ENCODE measurements at places on chromosomes 3 and 15.

DNA sequence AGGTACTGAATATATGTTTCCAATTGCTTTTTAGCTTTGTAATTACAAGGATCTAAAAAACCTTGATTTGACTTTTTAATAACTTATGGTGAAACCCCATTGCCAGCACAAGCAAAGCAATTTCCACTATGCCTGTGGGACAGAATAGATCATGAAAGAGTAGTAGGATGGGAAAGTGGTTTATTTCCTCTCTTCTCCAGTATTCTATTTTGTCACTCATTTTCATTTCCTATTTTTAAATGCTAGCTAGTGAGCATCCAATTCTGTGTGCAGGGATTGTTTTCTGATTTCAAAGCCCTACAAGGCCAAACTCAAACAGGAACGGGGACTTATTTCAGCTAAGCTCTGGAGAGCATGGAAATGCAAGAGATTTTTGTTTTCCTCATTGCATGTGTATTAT, 132.0 kb upstream of the TGFBR2 start:
- no peak for DNase-seq

GRCh38 chr3:48215019-48215418, 8.3 kb upstream of the CAMP start:
- DNase-seq: no peak

DNA sequence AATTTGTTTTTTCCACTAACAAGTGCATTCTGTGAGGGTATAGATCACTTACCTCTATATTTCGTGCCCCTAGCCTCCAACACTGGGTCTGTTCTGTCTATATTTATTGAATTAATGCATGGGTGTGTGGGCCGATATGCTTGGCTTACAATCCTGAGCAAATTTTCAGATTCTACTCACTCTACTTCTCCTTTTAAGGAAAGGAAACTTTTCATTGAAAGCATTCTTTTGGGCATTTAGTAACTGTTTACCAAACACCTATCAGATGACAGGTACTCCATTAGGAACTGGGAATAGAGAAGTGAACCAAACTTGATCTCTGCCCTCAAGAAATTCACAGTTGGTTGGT, 60.5 kb downstream of the TLE3 start:
- DNase-seq: no peak

DNA sequence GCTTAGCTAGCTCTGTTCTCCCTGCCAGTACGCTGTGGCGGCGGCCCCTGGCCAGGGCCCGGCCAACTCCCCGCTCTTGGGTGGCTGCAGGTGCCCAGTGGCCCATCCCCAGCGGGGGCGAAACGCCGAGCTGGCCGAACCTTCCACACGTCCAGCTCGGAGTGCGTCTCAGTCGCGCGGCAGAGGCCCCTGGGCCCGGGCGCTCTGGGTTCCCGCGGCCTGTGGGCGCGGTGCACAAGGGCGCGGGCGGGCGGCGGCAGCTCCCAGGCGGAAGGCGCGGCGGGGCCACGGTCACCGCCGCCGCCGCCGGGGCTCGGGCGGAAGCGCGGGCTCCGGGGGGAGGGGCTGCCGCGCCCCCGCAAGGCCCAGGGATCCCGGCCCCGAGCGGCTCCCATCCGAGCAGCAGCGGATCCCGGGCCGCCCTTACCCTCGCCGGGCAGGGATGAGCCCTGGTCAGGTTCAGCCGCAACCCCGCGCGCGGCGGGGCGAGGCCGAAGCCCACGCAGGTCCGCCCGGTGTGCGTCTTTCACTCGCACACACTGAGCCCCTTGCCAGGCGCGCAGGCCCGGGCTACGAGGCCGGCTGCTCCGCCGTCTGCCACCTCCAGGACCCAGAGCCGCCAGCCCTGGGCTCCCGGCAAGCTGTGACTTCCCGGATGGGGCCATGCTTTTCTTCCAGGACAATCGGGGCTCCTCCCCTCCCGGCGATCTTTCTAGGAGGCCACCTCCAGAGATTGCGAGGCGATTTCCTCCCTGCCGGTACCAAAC, 54.2 kb downstream of the CCDC54 start:
- DNase-seq: peak; percentile 86

- no peak for DNase-seq
Observed at GRCh38 chr3:152195206-152195605, 73.5 kb upstream of the MBNL1 start.

GRCh38 chr3:53501178-53501577, 6.8 kb downstream of the CACNA1D start:
- DNase-seq: no peak

GRCh38 chr3:195307711-195308110, 36.8 kb upstream of the XXYLT1 start:
- DNase-seq: no peak

DNA sequence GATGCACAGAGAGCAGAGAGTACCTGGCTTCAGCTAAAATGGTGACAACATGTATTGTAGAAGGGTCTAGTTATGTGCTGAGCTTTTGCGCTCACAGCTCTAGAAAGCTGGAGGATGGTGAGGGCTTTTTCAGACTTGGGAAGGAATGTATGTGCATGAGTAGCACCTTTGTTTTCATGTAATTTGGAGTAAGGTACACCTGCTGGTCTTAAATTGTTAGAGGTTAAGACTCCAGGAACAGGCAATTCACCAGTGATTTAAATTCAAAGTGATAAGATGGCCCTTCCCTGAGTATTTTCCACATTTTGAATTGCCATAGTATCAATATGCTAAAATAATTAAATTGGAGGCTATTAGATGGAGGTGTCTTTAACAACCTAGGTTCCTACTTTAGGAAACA, 436.4 kb upstream of the GOLIM4 start:
- DNase-seq: no peak

DNA sequence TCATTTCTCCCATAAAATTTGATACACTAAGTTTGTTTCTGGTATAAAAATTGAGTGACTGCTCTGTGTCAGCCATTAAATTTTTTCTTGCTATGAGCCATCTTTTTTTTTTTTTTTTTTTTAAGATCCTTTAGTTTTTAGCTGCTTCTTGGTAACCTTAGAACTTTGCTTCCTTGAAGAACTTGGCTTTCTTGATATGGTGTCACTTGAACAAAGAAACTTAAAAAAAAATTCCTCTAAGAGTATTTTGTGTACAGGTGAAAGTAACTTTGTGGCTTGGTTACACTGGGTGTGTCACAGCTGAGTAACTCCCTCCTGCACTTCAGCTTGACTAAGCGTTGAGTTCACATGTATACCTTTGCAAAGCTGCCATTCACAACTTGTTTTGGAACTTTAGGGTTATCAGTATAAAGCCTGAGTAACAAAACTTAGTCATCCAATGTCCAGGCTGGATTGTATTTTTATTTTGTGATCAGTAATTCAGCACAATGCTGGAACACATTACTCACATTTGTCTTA, 6.5 kb downstream of the CHD2 start:
- no peak for DNase-seq

GRCh38 chr15:42705336-42705735, 31.6 kb downstream of the CDAN1 start:
- no peak for DNase-seq

- no peak for DNase-seq
Observed at GRCh38 chr3:163863146-163863545, 1215.2 kb downstream of the SI start.

GRCh38 chr3:71307991-71308697, 275.4 kb downstream of the FOXP1 start:
- DNase-seq: no peak

GRCh38 chr3:37628711-37629301, 232.9 kb upstream of the CTDSPL start:
- no peak for DNase-seq

GRCh38 chr15:52193321-52193720, 2.1 kb upstream of the GNB5 start:
- DNase-seq: no peak

DNA sequence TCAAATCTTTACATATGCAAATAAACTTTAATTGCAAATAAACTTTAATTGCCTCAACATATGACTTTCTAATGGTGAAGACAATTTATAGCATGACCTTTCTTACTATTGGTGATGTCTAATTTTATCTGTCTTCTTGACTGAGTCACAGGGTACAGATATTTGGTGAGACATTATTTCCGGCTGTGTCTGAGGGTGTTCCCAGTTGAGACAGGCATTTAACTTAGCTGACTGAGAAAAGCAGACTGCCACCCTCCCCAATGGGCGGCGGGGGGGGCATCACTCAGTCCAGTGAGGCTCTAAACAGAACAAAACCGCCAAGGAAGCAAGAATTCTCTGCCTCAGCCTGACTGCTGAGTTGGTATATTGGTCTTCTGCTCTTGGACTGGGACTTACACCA, 160.0 kb downstream of the TBL1XR1 start:
- DNase-seq: no peak

- DNase-seq: no peak
Observed at GRCh38 chr3:142275856-142276255, 50.5 kb upstream of the GK5 start.

DNA sequence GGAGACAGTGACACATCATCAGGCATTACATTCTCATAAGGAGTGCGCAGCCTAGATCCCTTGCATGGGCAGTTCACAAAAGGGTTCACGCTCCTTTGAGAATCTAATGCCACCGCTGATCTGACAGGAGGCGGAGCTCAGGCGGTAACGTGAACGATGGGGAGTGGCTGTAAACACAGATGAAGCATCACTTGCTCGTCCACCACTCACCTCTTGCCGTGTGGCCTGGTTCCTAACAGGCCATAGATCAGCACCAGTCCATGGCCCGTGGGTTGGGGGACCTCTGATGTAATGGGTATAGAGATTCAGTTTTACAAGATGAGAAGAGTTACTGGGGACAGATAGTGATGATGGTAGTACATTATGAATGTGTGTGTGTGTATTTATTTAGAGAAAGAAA, 63.0 kb downstream of the FRMD5 start:
- no peak for DNase-seq

- DNase-seq: no peak
Observed at GRCh38 chr15:50613600-50613999, 67.1 kb upstream of the USP50 start.

DNA sequence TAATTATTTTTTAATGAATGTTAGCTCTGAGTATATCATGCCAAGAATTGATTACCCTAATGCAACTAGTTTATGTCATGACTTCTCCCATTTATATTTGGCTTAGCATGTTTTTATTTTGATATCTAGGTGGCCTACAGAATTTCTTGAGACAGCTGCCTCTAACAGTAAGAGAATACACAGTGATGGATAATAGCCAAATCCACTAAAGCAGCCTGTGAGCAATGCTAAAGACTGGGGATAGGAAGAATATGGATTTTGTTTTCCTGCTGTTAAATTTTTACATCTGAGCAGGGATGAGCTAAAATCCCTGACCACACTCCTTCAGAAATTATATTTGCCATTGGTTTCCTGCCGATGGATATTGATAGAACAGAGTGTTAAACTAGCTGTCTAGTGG, 149.3 kb upstream of the TGFBR2 start:
- no peak for DNase-seq

- DNase-seq: peak; percentile 20
Observed at GRCh38 chr3:72660270-72661114, 187.8 kb downstream of the SHQ1 start.

DNA sequence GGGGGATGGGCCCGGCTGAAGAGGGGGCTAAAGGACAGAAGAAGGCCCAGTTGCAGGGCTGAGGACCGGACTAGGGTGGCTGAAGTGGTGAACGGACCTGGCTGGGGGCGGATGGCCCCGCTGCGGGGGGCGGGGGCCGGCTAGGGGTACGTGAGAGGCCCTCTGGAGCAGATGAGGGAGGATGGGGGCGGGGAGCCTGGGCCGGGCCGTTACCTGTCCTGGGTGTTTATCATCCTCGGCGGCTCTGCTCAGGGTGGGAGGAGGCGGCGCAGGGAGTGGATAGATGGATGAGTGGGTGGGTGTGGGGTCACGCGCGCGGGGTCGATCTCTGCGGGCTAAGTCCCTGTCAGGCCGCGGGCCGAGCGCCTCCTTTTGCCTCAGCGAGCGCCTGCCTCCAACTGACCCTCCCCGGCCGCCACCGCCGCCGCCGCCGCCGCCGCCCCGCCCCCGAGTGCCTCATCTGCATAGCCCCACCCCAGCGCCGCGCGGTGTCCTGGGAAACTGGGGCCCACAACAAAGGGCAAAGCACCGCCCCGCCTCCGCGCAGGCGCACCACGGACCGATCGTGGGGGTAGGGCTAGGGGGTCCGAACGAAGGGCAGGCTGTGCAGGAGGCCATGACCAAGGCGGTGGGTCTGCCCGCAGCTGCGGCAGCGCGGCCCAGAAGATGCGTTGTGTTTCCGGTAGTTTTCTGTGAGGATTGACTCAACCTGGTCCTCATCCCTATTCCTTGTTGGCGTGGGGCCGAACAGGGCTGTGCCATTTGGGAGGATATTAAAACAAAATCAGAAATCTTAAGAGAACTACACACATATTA, 72.4 kb downstream of the RBPMS2 start:
- DNase-seq: peak; percentile 99

- DNase-seq: no peak
Observed at GRCh38 chr3:132854856-132855535, 132.8 kb upstream of the NPHP3 start.

DNA sequence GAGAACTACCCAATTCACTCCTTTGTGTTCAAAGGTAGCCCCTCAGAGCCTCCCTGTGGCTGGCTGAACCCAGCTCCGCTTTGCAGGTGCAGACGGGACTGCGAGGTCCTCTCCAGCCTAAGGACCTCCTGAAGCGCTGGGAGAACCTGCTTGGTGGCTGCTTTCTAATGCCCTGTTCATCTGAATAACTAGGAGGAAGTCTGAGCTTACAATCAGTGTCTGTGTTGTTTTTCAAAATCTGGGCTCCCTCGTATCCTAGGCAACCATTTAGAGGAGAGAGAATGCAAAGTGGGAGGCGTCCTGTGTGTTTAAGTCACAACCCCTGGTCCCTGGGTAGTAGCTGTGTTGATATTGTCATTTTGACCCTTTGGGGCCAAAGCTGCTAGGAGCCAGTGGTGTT, 99.9 kb downstream of the GABRG3 start:
- no peak for DNase-seq

GRCh38 chr15:39406485-39406884, 174.4 kb upstream of the THBS1 start:
- DNase-seq: no peak

- DNase-seq: no peak
Observed at GRCh38 chr3:14481646-14482036, 58.5 kb downstream of the GRIP2 start.

- no peak for DNase-seq
Observed at GRCh38 chr3:54999159-54999558, 71.3 kb upstream of the LRTM1 start.

- DNase-seq: no peak
Observed at GRCh38 chr15:60758961-60759729, 280.2 kb upstream of the ICE2 start.

GRCh38 chr15:93179700-93180102, 90.7 kb upstream of the RGMA start:
- DNase-seq: no peak

GRCh38 chr3:57837686-57838085, 81.6 kb downstream of the SLMAP start:
- DNase-seq: no peak

DNA sequence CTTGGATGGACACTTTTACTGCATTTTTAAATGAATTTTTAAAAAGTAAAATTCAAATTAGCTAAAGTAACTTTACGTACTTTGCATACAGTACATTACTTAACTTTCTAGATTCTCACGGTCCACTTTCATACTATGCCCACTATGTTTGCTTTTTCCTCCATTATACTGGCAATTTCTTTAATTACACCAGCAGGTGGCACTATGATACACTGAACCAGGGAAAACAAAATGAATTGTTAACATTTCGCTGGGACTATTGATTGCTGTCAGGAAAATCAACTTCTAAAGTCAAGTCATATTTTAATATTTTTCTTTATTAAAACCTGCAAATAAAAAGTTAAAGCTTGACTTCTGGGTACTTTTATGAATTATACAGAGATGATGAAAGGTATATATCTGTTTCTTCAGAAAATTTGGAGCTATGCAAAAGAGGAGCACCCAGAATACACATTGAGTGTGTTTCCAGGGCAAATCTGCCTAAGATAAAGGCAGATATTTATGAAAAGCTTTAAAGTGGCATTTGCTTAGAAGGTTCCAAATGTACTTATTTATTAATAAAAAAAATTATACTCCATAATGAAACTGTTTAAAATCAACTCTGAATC, 21.8 kb upstream of the POU1F1 start:
- DNase-seq: no peak

Data from WERI-Rb-1 (cell line).